ENCODE measurements at places on chromosomes 1 and 21.

DNA sequence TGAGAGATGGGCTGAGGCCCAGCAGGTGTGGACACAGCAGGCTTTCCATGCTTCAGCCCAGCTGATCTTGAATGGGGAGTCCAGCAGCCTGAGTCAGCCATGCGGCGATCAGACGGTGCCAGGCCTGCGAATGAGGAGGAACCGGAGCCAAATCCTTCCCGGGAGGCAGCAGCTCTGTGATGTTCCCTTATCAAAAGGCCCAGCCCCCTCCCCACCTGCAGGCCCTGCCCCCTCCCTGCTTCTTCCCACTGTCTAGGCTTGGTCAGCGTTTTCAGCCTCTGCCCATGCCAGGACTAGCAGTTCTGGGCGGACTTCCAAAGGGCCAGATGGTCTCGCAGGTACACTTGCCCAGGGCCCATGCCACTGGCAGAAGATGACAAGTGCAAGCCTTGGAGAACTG lies 253.8 kb downstream of the KAZN start:
- DNase-seq, result no peak

- DNase-seq, result no peak
Observed at GRCh38 chr1:62335656-62336055, 16.4 kb upstream of the KANK4 start.

GRCh38 chr1:236639686-236640085 lies 35.4 kb upstream of the HEATR1 start:
- DNase-seq, result no peak

- no peak for DNase-seq
Observed at GRCh38 chr1:183910845-183911244, 105.9 kb downstream of the RGL1 start.

- no peak for DNase-seq
Observed at GRCh38 chr1:209749205-209749604, 6.6 kb upstream of the TRAF3IP3 start.

DNA sequence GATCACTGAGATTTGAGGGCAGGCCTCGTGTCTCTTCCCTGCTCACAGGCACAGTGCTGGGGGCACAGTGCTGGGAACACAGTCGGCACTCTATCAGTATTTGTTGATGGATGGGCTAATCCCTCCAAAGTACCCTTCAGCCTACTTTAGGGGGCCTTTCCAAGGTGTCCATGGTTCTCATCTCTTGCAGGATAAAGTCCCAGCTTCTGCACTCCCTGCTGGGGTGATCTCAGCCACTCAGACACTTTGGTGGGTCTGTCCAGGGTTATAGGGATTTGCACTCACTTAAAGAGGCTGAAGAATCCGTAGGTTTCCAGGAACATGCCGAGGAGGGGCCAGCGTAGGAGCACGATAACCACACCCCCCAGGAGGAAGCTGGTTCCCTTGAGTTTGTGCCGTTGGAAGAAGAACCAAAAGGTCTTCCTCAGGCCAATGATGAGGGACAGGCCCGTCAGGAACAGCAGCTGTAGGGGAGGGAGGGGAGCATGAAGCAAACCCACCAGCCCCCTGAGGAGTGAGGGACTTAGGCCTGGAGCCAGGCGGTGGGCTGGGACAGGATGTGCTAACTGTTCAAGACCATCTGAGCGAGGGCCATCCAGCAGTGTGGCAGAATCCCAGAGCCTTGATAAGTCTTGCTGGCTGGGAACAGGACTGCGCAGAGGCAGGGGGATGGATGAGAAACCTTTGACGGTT lies 5.2 kb upstream of the KISS1 start:
- no peak for DNase-seq

DNA sequence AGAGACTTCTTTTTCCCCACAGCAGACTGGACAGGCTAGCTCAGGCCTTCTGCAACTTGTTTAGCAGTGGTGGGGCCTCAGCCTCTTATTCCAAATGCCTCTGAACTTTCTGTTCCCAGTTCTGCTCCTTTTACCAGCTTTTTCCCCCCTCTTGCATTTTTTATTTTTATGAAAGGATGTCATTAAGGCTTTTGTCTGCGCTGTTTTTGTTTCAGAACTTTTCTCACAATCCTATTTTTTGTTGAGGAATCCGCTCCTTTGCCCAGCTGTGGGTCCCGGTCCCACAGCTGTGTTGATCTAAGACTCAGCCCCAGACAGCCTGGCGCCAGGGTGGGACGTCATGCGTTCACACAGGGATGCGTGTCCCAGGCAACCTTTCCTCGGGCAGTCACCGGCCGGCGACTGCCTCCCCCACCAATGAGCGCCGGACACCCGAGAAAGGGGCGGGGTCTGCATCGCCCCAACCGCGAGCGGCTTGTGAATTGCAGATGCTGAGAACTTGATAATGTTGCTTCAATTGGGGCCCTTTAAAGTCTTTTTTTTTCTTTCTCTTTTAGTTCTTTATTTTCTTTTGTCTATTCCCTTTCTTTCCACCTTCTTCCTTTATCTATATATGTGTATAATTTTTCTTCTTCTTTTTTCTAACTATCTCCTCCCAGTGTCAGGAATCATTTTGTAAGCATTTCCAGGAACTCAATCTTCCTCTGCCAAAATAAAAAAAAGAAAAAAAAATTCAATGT lies 3.0 kb upstream of the ID3 start:
- peak; percentile 89 for DNase-seq

DNA sequence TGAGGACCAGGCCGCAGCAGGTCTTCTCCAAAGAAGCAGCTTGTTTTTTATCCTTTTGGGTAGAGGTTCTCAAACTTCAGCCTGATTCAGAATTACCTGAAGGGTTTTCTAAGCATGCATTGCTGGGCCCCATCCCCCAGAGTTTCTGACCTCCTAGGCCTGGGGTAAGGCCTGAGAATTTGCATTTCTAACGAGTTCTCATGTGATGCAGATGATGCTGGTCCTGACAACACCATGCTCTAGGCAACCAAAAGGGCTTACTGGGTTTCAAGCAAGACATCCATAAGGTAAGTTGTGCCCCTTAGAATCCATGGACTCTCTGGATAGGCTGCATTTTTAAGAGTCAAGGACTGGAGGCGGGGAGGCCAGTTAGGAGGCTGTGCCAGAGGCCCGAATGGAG lies 295.1 kb downstream of the HHIPL2 start:
- no peak for DNase-seq

- DNase-seq, result no peak
Observed at GRCh38 chr1:214018386-214019268, 30.9 kb downstream of the PROX1 start.

DNA sequence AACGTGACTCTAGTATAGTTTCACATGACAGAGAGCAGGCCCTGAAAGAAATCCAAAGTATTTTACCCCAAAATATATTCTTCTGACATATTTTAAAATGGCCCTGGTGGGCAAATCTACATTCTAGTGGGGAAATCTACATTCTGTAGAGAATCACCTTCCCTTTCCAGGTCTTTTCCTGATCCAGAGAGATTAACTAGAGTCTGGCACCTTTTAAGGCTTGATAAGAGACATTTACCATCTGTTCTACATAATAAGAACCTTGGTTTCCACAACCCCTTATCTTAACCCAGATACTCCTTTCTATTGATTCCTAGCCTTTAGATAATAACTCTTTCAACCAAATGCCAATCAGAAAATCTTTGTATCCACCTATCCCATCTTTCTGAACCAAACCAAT lies 17.0 kb upstream of the L1TD1 start:
- DNase-seq, result no peak

GRCh38 chr1:33260439-33260838 lies 4.1 kb downstream of the ZNF362 start:
- no peak for DNase-seq

DNA sequence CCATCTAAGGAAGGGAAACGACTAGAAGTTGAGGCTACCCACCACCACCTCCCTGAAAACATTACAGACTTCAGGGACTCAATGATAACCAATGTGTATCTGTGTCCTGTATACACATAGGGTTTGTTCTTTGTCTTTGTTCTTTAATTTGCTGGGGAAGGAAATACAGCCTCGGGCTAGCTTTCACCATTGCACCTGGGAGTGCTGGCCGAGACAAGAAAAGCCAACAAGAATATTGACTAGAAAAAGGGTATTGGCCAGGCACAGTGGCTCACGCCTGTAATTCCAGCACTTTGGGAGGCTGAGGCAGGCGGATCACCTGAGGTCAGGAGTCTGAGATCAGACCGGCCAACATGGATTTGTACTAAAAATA lies 50.4 kb downstream of the MDM4 start:
- no peak for DNase-seq

DNA sequence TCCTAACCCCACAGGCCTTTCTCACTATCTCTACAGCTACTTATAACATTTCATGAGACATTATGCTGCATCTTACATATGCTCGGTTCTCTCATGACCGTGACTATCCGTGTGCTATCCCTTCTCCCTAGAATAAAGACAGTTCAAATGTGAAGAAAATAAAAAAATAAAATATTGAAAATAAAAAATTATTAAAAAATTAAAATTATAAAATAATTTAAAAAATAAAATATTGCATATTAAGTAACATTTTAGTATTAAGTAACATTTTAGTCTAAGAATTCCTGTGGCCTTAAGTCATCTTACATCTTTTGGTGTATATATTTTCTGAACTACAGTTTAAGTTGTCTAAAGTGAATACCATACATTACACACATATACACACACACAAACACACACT lies 415.5 kb downstream of the DPYD start:
- DNase-seq, result no peak

GRCh38 chr1:70202173-70202758 lies 3.1 kb downstream of the LRRC40 start:
- DNase-seq, result no peak

GRCh38 chr1:175313672-175314225 lies 121.2 kb upstream of the KIAA0040 start:
- DNase-seq, result no peak

DNA sequence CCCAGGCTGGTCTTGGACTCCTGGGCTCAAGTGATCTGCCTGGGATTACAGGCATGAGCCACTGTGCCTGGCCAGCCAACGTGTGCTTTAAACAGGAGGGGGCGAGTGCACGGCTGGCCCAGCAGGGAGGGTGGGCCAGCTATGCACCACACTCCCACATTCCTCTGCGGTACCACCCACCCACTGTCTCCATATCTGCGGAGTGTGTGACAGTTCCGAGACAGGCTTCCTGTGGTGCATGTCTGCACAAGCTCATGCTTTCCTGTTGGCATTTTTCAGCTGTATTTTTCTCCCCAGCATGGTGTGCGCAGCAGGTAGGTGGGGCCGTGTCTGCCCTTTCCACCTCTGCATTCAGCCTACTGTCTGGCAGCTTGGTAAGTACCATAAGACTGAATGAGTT lies 183.3 kb downstream of the AJAP1 start:
- no peak for DNase-seq

- no peak for DNase-seq
Observed at GRCh38 chr1:78088486-78088885, 42.7 kb downstream of the GIPC2 start.

DNA sequence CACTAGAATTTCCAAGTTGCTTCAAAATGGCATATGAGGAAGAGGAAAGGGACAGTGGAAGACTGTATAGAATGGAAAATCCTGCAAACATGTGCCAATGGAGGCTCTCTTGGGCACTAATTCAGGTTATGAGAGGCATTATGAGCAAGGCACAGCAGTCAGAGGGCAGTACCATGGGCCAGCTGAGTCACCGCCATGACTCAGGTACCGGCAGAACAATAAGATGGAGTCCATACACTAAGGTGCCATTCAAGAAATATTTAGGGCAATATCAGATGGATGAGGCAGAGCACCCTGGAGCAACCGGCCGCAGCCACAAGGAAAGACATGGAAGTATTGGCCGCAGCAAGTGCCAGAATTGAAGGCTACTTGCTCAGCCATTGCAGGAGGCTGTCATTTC lies 25.6 kb upstream of the VAV3 start:
- DNase-seq, result peak; percentile 40

DNA sequence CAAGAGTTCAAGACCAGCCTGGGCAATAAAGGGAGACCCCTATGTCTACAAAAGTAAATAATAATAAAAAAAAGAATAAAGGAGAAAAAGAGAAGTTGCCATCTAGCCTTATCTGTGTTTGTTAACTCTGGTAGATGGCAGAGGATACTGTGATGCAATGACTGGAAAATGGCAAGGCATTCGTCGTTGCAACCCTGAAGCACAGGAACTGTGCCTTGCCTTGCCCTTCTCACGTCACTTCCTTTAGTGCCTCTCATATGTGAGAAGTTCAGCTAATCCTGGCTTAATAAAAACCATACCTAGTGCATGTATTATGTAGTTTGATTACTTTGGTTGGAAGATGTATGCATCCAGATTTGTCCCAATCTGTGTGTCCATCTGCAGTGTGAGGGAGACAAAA lies 25.8 kb upstream of the PIGC start:
- DNase-seq, result no peak

DNA sequence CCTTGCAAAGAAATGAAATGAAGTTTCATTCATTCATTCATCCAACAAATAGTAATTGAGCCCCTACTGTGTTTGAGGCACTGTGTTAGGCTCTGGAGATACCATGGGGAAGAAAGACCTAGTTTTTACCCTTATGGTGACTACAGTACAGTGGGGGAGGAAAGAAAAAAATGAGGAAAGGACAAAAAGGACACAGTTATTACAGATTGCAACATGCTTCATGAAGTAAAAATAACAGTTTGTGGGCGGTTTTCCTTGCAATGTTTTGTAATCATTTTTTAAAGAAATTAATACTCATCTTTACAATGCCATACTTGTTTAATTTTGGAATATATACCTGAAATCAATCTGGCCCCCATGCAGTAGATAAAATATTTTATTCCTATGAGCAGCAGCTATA lies 120.3 kb downstream of the TM2D1 start:
- DNase-seq, result no peak

DNA sequence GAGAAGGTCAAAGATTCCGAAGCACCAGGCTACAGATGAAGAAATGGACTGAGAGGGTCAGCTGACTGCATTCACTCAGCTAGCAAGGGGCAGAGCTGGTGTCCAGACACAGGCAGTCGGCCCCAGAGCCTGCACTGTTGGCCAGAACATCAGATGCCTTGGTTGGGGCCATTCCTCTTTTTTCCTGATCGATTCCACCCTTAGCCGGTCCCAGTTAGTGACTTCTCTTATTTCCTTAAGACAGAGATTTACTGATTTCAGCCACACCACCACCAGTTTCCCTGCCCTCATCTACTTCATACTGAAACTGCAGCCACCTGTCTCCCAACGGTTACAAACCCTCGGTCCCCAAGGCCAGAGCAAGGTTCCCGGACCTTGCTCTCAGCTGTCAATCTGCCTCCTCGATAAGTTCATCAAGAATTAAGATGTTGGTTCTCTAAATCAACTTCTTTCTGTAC lies 11.5 kb downstream of the CD58 start:
- DNase-seq, result no peak

- no peak for DNase-seq
Observed at GRCh38 chr1:215400741-215401140, 166.4 kb upstream of the KCTD3 start.

DNA sequence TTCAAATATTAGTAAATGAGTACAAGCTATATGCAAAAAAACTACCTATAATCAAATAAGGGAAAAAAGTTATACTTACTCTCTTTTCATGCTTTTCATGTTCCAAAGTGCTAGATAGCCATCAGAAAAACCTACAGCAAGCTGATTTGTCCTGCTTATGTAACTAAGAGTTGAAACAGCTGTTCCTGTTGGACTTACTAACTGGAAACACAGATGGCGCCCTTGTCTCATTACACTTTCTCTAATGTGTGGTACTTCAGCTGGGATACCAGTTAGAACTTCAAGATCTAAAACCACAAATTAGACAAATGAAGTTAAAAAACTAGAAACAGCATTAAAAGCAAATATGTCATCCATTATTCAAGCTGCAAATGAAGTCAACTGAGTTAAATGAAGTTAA lies 24.3 kb downstream of the AHCTF1 start:
- DNase-seq, result peak; percentile 49
